ENCODE measurements at places on chromosomes 16 and 17.

DNA sequence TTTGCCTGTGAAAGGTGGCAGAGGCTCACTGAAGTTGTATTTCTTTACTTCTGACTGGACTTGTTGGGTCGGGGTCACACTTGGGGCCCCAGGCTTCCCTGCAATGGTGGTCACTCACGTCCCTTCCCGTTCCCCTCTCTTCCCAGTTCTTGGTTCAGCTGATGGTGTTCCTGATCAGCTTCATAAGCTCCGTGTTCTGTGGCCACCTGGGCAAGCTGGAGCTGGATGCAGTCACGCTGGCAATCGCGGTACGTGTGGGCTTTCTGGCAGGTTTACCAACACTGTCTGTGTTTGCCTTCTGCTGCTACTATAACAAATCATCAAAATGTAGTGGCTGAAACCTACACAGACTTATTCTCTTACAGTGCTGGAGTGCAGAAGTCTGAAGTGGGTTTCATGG, 8.6 kb downstream of the SLC47A1 start:
- no peak for DNase-seq

- DNase-seq = no peak
These were observed at the start of gene SPNS3 for GRCh38 chr17:4433515-4434031. Gene SPNS3, plus strand, starts transcription at chr17:4433940. Its CDS starts 28 bp downstream, at chr17:4433968.

- no peak for DNase-seq
These were observed 26.6 kb downstream of the STH start for GRCh38 chr17:46025510-46026165.

DNA sequence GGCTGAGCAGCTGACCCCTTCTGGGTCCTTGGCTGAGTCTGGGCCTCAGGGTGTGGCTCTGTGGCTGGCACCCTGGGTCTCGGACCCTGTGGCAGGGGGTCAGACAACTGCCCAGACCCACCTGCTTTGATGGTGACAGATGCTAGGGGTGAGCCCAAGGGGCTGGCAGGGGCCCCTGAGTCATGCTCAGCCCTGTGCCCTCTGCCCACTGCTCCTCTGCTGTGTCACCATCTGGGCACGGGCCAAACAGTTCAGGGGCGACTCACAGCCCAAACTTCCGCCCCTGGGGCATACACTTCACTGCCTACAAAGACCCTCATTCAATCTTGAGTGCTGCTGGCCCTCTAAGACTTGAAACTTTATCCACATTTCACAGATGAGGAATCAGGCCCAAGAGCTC, 5.7 kb downstream of the ADGRG1 start:
- DNase-seq = no peak

DNA sequence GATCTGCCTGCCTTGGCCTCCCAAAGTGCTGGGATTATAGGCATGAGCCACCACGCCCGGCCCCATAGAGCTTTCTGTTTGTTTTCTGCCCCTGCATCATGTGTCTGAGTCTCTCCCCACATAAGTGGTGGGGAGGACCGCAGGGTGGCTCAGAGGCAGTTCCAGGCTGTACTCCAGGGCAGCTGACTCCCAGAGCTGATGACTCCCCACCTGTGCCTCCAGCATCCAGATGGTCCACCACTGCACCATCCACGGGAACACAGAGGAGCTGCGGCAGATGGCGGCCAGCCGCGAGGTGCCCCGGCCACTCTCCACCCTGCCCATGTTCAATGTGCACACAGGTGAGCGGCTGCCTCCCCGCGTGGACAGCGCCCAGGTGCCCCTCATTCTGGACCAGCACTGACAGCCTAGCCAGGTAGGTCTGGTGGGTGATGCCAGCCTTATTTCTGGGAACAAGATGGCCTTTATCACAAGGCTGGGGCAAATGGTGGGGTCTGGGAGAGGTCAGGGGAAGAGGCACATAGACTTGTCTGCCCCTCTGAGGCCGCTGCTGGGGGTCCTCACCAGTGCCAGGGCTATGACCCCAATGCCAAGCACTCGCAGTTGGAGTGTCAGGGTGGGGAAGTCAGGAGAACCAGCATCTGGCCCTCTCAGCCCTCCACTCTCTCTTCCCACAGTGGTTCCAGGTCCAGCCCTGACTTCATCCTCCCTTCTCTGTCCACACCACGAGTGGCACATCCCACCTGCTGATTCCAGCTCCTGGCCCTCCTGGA, 9.4 kb downstream of the SGCA start:
- no peak for DNase-seq

- DNase-seq = no peak
These were observed 2.8 kb downstream of the MED13 start for GRCh38 chr17:62062302-62062701.

DNA sequence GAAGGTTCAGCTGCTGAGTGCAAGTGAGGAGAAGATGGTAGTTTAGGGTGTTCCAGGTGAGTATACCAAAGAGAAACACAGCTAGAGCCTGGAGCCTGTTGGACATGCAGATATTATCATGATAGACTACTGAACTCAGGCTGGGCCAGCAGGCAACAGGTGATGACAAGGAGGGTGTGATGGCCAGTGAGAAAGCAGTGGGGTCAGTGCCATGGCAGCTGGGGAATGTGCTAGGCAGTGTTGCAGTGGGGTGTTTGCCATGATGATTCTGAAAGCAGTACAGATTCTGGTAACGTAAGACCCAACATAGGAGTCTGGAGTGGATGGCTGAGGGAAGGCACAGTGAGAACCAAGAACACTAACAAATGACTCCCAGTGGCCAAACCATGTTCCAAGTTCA, 57.4 kb downstream of the SHISA6 start:
- no peak for DNase-seq

Data from CD4-positive, alpha-beta T cell (primary cell).